Skin of body (tissue), 3 donors: ENCODE measurements at places on chromosomes 3 and 15.
A peak's percentile ranks its signal among the peaks of the same experiment; 100 is the strongest.

GRCh38 chr3:71128961-71129360, 454.6 kb downstream of the FOXP1 start:
- DNase-seq, result peak; percentile 31

DNA sequence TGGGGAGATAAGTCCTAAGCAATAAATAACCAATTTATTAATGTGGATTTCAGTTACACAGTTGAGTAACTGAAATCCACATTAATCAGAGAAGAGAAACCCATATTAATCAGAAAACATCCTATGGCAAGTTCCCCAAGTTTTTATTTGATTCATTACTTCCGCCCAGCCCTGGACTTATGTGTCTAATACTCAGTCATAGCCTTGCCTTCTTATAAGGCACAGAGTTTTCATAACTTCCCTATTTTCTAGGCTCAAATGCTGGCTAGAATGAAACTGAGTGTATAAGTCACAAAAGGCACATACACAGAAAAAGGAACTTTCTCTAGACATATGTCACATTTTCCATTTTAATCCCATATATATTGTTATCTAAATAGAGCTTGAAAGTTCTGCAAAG, 28.8 kb downstream of the CD47 start:
- no peak for DNase-seq

DNA sequence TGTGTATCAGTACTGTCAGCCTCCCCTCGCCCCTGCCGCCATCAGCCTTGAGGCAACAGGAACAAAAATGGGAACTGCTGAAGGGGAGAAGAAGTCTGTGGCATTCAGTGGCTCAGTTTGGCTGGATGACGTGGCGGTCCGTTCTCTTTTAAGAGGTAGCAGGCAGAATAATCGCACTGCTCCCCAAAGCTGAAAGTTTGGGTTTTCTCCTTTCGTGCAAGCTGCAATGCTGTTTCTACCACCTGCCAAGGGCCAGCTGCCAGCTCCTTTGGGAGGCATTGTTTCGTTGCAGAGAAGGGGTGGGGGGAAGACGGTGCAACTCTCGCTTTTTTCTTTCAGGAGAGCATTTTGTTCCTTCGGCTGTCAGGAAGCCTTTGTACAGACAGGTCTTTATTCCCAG, 369.6 kb upstream of the RORA start:
- DNase-seq, result no peak

DNA sequence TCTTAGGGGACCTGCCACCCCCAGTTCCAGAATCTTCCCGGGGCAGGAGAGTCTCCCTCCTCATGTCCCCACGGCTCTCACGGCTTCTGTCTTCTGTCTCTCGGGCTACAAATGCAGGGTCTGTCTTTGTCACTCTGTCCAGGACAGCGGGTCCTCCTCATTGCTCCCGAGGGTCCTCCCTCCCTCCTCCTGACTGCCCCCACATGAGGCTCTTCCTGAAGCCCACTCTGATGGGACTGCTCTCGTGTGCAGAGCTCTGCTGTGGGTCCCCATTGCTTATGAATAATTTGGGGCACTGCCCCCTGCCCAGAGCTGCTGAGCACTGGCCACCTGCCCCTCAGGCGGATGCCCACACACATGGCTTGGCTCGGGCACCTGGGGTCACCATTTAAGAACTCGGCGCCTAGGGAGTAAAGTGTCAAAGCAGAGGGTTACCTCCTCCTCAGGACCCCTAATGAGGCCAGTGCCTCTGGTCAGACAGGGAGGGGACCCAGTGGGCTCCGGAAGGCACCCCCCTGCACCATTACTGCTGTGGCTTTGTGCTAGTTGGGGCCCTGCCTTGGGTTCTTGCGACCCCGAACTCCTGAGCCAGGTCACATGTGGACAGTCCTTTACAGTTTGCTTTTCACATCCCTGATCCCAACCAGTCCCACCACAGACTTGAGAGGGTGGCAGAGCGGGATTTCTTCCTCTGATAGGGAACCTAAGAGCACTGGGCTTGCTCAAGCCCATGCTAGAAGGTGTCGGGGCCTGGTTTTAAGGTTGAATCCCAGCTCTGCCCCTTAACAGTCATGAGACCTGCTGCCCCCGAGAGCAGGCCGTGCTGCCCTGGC, 22.1 kb downstream of the HDAC11 start:
- DNase-seq, result no peak

DNA sequence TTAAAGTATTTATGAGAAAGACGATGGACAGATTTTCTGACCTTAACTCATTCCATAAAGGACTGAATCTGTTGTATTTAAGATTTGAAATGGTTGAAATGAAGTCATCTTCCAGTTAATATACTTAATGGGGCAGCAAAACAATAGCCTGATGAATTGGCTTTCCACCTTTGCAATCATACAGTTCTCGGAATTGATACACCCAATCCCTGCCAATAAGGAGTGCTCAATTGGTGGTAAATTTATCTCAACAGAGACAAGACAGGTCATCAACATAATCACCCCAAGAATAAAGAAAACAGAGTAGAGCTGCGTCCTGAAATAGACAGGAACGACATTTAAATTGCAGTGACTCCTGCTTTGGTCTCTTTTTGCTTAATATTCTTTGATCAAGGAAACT, 11.2 kb downstream of the ANXA2 start:
- no peak for DNase-seq
